Thoracic aorta (tissue), 2 donors: ENCODE measurements at places on chromosomes 5 and 9.
A peak's percentile ranks its signal among the peaks of the same experiment; 100 is the strongest.

GRCh38 chr9:114071197-114071795 lies 6.8 kb downstream of the AMBP start:
- no peak overlapping the region for H3K27ac ChIP-seq
- H3K4me1 ChIP-seq, result peaks cover 7% of the 10 kb centered on the region
- no peaks in the 10 kb centered on the region for H3K27me3 ChIP-seq
- no peak for DNase-seq

DNA sequence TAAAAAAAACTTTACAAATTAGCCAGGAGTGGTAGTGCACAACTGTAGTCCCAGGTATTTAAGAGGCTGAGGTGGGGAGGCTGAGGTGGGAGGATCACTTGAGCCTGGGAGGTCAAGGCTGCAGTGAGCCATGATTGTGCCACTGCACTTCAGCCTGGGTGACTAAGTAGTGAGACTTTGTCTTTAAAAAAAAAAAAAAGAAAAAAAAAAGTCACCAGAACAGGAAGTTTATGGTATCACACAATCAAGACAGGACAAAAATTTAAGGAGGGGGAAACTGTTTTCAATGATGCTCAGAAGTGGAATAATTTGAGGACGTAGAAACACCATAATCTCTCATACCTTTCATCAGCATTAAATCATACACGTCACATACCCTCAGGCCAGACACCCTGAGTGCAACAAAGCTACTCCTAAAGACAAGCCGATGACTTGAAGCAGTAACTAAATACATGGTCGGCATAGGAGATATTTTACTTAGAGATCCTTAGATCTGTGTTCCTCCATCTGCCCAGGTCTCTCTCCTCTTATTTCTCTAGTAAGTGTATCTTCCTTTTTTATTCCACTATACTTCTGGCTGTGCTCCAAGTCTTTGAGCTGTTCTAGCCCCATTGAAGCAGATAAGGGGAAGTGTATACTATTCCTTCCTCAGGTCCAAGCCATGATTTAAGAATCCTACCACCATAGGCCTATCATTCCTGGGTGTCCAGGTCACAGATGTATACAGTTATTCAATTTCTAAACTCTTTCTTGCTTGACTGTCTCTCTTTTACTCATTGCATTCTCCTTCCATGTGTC lies 91.3 kb upstream of the APC start:
- H3K27ac ChIP-seq, result no peak overlapping the region
- H3K4me3 ChIP-seq, result no peak overlapping the region
- no peak for DNase-seq
- no peaks in the 10 kb centered on the region for H3K36me3 ChIP-seq
- no peaks in the 10 kb centered on the region for H3K27me3 ChIP-seq

DNA sequence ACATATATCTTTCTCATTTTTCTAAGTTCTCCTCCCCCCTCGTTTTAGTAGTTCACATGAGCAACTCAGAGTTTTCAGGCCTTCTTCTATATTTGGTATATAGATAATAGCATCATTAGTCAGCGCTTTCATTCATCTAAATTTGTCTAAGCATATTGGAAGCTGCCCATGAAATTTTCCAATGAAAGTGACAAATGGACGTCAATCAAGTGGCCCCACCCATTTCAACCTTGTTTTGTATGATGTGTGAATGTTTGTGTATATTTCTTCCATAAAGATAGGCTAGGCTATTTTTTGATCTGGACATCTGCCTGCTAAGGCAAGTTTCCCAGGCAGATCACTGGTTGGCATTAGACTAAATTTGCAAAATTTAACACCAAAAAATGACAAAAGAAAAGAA lies 104.0 kb upstream of the SSBP2 start:
- DNase-seq, result no peak
- H3K27me3 ChIP-seq, result no peaks in the 10 kb centered on the region
- peak overlapping the region; percentile 10 for H3K4me3 ChIP-seq
- no peaks in the 10 kb centered on the region for H3K36me3 ChIP-seq
- H3K4me1 ChIP-seq, result peaks cover 34% of the 10 kb centered on the region

DNA sequence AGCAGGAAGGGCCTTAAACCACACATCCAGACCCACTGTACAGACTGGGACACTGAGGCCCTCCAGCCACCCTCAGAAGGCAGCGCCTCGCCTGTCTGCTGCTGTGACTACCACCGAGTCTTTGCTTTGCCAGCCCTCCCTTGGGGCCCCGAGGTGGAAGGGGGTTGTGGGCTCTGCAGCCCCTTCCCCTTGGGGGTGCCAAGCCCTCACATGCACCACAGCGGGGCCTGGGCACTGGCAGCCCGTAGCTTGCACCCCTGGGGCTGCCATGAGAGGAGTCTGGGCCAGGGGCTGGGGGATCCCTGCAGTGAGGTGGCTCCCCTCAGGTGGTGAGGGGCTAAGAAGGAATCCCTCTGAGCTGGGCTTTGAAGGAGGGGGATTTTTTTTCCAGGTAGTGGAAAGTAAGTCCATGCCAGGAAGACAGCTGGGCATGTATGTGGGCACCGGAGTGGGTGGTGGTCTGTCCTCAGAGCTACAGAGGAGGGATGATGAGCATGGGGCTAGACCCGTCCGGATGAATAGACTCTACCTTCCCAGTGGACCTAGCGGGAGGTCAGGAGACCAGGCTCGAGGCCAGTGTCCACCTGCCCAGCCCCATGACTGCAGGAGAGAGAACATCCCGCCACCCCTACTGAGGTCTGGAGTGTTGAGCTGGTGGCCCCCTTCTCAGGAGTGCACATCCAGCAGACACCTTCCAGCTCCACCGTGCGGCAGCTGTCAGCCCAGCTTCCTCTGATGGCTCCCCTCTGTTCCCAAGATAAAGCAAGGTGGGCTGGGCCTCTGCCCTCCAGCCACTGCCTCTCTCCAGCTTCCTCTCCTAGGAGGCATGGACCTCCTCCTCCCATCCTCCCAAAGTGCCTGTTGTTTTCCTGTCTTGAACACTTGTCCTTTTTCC lies 15.9 kb downstream of the FLT4 start:
- H3K27ac ChIP-seq, result no peak overlapping the region
- no peak for DNase-seq
- H3K36me3 ChIP-seq, result no peaks in the 10 kb centered on the region
- no peaks in the 10 kb centered on the region for H3K4me1 ChIP-seq

DNA sequence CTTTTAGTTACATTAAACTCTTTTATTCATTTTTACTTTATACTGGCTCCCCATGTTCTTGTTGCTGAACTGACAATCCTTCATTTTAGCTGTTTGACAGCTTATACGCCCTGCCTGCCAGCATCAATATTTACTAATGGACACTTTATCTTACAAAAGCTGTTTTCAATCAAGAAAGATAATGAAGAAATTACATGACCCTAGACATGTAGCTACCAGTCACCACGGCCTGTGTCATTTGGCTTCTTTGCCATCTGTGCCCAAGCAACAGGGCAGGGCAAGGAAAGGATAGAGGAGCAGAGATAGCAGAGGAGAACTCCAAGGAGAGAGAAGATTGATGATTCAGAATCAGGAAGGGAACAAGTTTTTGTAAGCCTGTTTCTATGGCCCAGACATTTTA lies 647.3 kb downstream of the BRINP1 start:
- no peaks in the 10 kb centered on the region for H3K36me3 ChIP-seq
- no peaks in the 10 kb centered on the region for H3K27me3 ChIP-seq
- no peaks in the 10 kb centered on the region for H3K4me1 ChIP-seq
- DNase-seq, result no peak

DNA sequence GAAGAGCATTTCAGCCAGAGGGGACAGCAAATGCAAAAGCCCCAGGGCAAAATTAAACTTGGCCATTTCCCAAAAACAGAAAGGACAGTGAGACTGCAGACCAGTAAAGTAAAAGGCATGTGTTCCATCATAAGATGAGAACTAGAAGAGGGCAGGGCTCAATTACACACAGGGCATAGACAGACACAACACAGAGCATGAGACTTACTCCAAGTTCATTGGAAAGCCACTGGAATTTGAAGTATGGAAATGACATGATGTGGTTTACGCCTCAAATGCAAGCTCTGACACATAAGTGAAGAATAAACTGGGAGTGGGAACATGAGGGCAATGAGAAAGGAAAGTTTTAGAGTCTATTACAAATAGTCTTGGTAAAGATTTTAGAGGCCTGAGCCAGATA lies 446.6 kb upstream of the GRIA1 start:
- no peaks in the 10 kb centered on the region for H3K36me3 ChIP-seq
- no peak overlapping the region for H3K27ac ChIP-seq
- no peaks in the 10 kb centered on the region for H3K4me1 ChIP-seq

- H3K27ac ChIP-seq, result peak overlapping the region; percentile 96
- no peak overlapping the region for H3K4me3 ChIP-seq
- no peak for DNase-seq
- no peaks in the 10 kb centered on the region for H3K27me3 ChIP-seq
- peaks cover 29% of the 10 kb centered on the region for H3K4me1 ChIP-seq
These were observed 84.4 kb downstream of the C9orf152 start for GRCh38 chr9:110123341-110124095.

- H3K4me1 ChIP-seq, result no peaks in the 10 kb centered on the region
- H3K36me3 ChIP-seq, result no peaks in the 10 kb centered on the region
- no peak overlapping the region for H3K27ac ChIP-seq
- no peak for DNase-seq
- H3K4me3 ChIP-seq, result no peak overlapping the region
These were observed 55.2 kb downstream of the NMUR2 start for GRCh38 chr5:152349683-152350526.

DNA sequence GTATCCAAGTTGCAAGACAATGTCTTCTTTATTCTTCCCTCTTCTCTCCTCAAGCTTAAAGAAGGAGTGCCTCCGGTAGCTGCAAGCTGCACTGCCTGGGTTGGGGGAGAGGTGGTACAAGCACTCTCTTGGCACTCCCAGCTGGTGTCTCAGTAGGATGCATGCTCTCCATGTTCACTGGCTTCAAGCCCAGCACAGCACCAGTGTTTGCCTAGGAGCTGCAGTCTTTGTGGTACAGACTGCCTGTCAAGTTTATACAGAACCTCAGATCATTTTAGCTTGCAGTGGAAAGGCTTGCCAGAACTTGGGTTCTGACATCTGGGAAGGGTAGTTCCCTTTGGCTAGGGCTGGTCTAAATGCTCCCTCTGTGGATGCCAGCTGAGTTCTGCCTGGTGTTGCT lies 505.6 kb downstream of the MAN2A1 start:
- no peak overlapping the region for H3K4me3 ChIP-seq
- no peak for DNase-seq
- H3K27me3 ChIP-seq, result no peaks in the 10 kb centered on the region
- no peaks in the 10 kb centered on the region for H3K36me3 ChIP-seq
- no peaks in the 10 kb centered on the region for H3K4me1 ChIP-seq

DNA sequence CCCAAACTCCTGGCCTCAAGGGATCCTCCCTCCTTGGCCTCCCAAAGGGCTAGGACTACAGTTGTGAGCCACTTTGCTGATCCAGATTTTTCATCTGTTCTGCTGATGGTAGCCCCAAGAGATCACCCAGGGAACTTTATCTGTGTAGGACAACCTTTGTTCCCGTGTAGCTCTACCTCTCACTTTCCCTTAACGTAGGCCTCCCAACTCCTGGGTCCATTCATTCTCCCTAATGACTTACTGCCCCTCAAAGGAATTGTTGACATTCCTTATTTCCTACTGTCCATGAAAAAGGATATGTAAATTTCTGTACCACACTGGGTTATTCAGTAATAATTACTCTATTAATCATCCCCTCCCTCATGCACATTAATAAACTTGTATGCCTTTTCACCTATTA lies 51.0 kb upstream of the PHF24 start:
- H3K27me3 ChIP-seq, result no peaks in the 10 kb centered on the region
- H3K4me1 ChIP-seq, result no peaks in the 10 kb centered on the region
- H3K27ac ChIP-seq, result no peak overlapping the region
- no peaks in the 10 kb centered on the region for H3K36me3 ChIP-seq
- no peak overlapping the region for H3K4me3 ChIP-seq

DNA sequence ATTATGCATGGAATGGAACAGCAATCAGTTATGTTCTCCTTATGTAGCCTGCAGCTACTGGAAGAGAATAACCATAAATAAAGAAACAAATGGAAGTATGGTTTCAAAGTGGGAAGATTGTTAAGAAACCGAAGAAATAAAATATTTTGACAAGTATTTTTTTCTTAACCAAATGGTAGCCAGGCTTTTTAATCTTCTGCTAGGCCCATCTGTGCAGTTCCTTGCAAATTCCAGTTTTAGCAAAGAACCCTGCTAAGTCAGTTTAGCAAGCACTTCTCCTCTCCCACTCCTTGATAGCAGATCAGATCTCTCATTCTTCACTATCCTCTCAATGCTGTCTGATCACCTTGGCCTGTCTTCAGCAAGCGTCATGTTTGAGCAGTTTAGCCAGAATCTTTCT lies 111.1 kb upstream of the PRDM9 start:
- no peaks in the 10 kb centered on the region for H3K4me1 ChIP-seq
- H3K4me3 ChIP-seq, result no peak overlapping the region
- H3K27me3 ChIP-seq, result no peaks in the 10 kb centered on the region
- no peak for DNase-seq
- H3K36me3 ChIP-seq, result no peaks in the 10 kb centered on the region

GRCh38 chr9:97985058-97985861 lies 2.1 kb downstream of the ANP32B start:
- H3K4me3 ChIP-seq, result peak overlapping the region; percentile 100
- H3K36me3 ChIP-seq, result no peaks in the 10 kb centered on the region
- H3K27ac ChIP-seq, result peak overlapping the region; percentile 97
- H3K27me3 ChIP-seq, result no peaks in the 10 kb centered on the region
- DNase-seq, result no peak

DNA sequence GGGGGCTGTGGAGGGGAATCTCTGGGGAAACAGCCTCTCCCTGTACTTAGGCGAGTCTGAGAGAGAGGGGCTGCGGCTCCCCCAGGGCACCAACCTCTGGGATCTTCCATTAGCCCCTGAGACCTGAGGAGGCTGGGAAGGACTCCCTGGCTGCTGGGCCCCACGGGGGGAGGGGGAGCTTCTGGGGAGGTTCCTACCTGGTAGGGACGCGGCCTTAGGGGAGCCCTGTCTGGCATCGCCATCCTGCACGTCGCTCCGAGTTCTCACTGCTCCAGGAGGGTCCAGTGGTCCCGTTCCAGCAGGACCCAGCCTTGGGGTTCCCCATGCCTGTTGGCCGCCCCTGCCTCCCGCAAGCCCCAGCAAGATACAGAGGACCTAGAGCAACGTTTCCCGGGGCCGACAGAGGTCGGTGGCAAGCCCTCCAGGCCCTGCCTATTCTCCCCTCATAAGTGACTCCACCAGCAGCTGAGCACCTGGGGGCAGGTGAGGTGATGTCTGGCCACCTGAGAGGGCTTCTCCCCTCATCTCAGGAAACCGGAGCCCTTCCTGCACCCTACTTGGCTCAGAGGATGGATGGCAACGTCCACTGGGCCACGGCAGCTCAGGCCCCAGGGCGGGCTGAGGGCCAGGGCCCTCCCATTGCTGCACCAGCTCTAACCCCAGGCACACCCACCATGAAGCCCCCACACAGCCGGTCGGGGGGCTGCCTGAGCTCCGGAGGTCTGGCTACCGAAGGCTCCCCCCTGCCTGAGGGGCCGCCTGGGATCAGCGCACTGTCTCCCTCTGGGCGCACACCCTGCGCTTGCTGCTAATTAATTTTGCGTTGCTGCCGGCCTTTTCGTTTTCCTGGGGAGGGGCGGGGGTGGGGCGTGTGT lies 22.5 kb downstream of the TPPP start:
- no peak for DNase-seq
- H3K27ac ChIP-seq, result no peak overlapping the region
- H3K27me3 ChIP-seq, result no peaks in the 10 kb centered on the region
- H3K4me1 ChIP-seq, result peaks cover 28% of the 10 kb centered on the region
- H3K4me3 ChIP-seq, result no peak overlapping the region
- no peaks in the 10 kb centered on the region for H3K36me3 ChIP-seq
